Substantia nigra (tissue), 51 donors: ENCODE measurements at places on chromosomes 6 and 20.

GRCh38 chr20:22866812-22867341, 168.2 kb upstream of the SSTR4 start:
- DNase-seq: no peak

DNA sequence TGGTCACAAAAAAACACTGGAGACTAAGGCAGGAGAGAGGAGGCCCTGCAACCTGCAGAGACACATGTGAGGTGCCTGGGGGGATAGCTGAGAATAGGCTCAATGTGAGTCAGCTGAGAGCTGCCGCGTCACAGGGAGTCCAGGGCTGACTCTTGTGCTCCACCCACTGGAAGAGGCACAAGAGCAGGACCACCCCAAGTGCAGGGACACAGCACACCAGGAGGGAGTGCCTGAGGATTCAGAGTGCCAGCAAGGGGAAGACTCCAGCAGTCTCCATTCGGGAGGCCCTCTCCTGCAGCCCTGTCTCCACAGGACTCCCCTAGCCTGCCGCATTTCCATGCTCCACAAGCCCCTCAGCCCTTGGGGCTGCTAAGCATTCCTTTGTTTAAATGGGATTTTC, 105.5 kb downstream of the HUS1B start:
- DNase-seq: no peak

DNA sequence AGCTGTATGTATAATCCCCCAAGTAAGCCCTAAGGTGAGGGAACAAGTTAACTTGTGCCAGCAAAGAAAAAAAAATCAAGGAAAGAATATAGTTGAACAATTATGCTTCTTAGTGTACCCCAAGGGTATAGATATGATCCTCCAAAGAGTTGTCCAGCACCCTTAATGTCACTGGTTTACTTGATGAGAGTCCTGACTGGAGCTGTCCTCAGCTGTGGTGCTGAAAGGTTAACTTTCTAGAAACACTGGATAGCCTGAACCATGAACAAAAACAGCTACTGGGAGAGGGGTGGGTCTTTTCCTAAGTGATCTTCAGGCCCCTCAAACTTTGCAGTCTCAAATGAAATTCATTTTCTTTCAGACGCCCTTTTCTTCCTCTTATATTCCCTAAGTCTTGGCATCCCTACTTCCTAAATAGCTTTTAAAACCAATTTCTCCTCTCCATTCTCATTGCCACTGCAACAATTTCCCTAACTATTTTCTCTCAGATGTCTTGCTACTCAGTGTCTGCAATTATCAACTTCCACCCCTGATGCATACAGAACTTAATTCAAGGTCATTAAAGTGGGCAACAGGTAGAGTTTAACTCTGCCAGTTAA, 83.5 kb upstream of the PROKR2 start:
- DNase-seq: no peak

GRCh38 chr6:29739136-29739881, 16.1 kb downstream of the HLA-F start:
- no peak for DNase-seq

- no peak for DNase-seq
Observed at GRCh38 chr6:2977799-2978590, 6.6 kb upstream of the SERPINB6 start.

DNA sequence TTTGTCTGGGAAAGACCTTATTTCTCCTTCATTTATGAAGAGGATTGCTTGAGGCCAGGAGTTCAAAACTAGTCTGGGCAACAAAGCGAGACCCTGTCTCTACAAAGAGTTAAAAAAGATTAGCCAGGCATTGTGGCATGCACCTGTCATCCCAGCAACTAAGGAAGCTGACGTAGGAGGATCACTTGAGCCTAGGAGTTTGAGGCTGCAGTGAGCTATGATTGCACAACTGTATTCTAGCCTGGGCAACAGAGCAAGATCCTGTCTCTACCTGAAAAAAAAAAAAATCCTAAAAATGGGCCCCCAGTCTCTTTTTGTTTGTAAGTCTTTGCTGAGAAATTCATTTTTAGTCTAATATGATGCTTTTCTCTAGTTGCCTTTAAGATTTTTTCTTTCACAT, 29.2 kb upstream of the EIF2S2 start:
- no peak for DNase-seq

- DNase-seq: no peak
Observed at GRCh38 chr20:46767127-46767761, 57.8 kb downstream of the SLC2A10 start.

DNA sequence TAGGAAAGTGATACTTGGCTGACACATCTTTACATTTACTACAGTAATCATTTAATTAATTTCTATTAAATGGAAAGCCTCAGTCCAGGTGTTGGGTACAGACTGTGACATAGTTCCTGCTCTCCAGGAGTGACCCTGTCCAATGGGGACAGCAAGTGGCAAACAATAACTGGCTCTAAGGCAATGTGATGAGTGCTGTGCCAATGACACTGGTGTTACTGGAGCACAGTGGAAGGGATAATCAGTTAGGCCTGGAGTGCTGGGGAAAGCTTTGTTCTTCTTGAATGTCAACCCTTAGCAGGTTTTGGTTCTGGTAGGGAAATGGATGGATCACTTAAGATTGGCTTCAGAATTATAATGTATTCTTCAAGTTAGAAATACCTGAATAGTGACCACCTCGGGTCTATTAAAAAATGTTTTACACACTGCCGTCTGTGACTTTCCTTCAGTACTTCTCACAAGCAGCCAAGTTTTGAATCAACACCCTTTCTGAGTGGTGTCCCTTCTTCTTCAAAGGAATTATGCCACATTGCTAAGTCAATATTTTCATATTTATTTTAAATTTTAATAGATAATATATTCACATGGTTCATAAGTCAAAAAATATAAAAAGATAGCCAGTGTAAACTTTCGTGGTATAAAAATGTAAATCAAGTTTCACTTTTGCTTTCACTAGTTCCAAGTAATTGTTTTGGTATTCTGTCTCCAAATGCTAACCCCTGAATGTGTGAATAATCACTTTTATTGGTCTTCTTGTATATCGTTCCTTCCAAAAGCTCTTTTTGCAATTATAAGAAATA, 9.6 kb downstream of the CMTR1 start:
- DNase-seq: no peak

- no peak for DNase-seq
Observed at GRCh38 chr6:39733704-39734103, 8.5 kb upstream of the KIF6 start.

DNA sequence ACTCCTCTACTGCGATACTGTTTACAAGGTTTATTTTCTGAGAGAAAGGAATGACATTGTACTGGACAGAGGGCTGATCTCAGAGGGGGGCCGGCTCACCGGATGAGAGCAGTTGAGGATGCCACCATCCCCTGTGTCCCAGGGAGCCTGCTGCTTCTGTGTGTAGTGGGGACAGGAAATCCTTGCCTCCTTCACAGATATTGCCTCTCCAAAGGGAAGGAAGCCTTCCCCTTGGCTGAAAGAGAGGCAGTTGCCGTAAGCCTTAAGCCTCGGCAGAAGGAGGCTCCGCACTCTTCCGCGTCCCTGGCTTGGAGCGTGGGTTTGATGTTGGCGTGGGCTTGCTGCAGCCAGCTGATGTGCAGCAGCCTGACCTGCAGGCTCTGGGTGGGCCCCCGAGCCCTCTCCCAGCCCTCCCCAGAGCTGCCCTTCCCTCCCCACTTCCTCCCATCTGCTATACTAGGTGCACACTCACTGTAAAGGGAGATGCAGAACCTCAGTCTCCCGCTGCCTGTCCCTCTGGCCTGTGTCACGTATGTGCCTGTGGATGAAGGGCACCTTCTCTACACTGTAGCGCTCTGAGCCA, 45.7 kb upstream of the RPS6KA2 start:
- DNase-seq: no peak
